Stimulated activated CD8-positive, alpha-beta memory T cell treated with anti-CD3 and anti-CD28 coated beads, Interleukin-15, amount 100 ng/mL, for 48 hours (primary cell): ENCODE measurements at places on chromosomes 12 and 14.

DNA sequence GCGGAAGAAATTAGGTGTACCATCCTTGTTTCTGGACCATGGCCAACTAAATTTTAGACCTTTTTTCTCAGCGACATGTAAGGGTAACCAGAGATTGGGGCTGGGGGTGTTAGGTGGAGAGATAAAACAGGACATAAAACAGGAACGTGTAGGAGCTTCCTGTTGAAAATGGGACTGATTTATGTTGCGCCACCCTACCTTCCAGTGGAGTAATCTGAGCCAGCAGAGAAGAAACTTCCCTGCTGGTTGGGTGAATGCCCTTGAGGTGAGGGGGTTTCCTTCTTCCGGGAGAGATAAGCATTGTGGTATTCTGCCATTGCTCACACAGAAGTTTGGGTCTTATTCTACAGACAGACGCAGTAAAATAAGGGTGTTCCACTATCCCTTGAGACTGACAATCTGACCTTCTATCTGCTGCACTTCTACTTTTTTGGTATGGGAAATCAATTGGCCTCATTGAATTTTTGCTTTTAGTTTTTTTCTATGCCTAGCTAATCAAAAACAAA lies 417.6 kb downstream of the PCNX1 start:
- peak; percentile 40 for DNase-seq

DNA sequence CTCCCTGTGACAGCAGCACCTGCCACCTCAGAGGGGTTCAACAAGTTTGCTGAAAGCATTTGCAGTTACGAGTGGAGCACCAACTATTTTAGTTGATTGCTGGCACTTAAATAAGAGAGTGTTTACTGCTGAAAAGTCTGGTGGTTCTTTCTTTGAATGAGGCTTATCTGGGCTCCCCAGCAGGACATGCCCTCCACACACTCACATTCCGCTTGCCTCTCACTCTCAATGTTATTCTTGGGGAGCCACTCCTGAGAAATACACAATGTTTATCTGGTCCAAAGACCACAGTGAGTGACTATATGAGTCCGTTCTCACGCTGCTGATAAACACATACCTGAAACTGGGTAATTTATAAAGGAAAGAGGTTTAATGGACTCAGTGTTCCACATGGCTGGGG lies 31.9 kb downstream of the NT5DC3 start:
- no peak for DNase-seq

GRCh38 chr12:59429766-59430165 lies 166.1 kb upstream of the SLC16A7 start:
- no peak for DNase-seq

- no peak for DNase-seq
Observed at GRCh38 chr12:102504871-102505270, 24.5 kb upstream of the IGF1 start.

DNA sequence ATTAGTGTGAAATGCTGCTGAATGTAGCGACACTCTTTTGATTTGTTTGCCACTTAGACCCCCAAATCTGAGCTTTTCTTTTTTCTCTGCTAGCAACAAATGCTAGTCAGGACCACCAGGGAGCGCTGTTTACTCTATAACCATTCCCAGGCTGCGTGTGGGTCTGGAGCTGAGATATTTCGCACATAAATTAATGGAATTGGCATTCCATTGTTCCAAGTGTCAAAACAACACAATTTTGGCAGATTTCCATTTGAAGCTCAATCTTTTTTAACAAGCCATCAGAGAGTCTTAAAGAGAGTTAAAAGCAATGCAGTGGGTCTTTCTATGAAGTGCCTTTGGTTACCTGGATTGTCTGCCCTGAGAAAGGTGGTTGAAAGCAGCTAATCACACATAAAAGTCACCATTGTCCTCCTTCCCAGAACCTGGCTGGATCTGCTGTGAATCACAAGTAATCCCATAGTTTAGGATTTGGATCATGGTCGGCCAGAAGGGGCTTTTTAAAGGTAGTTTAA lies 7.4 kb upstream of the TMEM132C start:
- no peak for DNase-seq

- DNase-seq = no peak
Observed at GRCh38 chr14:100523843-100524169, 63.4 kb downstream of the BEGAIN start.

- DNase-seq = no peak
Observed at GRCh38 chr12:26692407-26692806, 140.6 kb downstream of the ITPR2 start.

DNA sequence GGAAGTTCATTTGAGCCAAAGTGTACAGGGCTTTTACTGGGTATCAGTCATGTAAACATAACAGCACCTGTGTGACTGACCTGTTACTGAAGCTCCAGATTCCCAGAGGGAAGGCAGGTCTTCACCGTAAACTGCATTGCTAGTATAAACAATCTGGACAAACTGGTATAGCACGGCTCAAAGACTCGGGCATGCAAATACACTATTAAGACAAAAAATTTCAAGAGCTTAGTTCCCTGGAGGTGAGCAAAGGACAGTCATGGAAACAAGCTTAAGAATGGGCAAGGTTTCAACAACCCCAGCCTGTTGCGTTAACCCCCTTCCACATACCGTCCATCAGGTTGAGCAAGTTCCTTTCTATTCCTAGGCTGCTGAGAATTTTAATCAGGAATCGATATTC lies 9.4 kb downstream of the PARP11 start:
- no peak for DNase-seq

DNA sequence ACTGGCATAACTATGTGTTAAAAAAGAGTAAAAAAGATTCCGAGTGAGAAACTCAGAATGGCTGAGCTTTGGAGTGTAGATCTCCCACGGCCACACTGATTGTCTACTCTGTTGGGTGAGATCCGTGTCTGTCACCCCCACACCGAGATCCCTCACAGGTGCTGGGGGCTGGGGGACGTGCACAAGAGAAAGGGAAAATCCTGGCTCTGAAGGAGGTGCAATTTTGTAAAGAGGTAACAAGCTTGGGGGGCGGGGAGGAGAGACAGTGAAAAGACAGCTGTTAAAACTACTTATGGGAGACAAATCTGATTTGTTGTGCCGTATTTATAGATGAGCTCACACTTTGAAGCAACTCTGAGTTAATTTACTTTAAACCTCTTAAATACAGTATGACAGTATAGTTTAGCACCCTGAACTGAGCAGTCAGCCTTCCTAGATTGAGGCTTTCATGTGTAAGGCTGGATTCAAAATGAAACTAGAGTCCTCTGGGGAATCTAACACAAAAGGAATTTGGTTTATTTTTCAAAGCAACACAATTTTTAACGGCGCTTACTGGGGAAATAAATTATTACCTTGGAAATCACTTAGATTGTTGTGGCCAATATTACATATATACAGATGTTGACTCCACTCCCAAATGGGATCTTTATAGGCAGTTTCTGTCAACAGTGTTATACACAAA lies 167.4 kb upstream of the RGS6 start:
- DNase-seq = no peak

DNA sequence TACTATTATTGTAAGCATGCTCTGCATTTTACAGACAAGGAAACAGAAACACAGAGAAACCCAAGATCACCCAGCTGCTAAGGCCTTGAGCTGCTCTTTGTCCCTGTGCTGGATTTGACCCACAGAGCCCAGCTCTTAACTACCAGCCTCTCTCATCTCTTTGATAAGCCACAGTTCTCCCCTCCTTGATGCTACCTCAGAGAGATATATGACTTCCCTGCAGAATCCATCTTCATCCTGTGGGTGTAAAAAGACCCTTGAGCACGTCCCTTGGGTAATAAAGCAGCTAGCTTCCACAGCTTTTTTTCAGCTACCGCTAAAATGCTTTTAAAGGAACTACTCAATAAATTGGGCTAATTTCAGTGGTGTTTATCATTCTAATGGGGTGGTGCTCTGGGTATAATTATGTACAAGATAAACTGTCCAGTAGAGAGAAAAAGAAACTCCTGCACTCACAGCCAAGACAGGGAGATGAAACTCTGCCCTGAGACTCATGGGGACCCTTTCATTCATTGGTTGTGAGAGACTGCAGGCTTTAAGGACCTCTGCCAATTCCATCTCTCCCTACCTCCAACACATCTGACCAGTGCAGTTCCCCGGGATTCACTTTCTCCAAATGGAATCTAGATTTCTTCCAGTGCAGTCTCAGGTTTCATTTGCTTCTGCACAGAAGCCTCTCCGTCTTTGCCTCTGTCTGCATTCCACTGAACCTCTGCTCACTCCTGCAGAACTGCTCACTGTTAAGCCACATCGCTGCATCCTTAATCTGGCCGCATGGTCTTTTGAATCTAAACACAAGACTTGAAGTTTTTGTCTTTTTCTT lies 24.7 kb upstream of the NTF3 start:
- DNase-seq = no peak

DNA sequence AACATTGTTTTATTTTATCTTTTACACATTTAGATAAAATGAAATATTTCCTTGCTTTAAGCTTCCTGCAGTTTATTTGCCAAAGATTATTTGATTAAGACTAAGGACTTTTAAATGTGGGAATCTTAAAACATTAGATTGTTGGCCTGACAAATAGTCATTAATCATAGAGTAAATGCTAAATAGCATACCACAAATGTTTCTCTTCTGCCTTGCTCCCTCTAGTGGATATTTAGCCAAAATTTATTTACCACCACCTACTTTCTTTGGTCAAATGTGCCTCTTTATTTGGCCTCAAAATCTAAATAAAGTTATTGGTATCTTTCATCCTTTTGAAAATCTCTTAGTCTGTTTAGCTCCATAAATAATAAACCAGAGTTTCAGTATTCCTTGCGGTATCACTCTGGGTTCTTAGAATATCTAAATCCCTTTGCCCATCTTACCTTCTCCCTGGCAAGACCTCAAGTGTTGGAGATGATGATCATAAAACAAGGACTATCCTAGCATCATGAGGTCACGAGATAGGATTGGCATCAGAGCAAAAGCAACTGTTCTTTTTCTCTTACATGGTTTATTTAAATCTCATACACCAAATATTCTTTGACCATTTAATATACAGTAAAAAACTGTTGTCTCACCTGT lies 150.6 kb upstream of the AEBP2 start:
- no peak for DNase-seq

- no peak for DNase-seq
Observed at GRCh38 chr14:97572583-97573458, 775.6 kb downstream of the VRK1 start.

DNA sequence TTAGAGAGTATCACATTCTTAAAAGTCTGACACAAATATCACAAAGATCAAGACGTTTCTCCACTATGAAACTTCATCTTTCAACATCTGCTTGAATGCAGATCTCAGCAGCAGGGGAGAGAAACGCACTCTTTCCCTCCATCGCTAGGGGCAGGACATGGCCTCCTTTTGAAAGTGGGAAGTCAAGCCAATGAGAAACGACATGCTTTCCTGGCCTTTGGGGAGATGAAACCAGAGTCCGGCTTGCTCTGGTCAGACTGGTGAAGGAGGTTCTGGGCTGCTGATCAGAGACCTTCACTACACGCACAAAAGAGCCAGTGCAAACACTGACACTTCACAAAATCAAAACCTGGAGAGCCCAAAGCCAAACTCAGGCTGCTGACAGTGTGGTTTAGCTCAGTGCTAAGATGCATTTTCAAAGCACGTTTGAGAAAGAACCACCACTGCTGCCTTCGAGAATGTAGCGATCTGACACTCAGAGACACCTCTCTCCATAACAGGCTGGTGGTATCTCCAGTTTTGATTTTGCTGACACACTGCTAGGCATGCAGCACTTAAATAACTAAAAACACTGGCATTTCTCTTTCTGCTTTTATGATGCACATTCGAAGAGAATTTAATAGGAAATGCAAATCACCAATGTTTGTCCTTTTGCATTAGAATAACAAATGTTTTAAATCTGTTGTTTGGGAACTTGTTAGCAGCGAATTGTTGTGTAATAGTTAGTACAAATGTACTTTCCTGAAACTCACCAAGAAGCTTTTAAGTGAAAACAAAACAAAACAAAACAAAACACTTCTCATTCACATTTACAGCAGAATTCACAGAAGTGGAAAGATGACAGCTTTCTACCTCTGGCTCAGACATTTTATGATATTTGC lies 93.9 kb upstream of the OVCH1 start:
- no peak for DNase-seq

DNA sequence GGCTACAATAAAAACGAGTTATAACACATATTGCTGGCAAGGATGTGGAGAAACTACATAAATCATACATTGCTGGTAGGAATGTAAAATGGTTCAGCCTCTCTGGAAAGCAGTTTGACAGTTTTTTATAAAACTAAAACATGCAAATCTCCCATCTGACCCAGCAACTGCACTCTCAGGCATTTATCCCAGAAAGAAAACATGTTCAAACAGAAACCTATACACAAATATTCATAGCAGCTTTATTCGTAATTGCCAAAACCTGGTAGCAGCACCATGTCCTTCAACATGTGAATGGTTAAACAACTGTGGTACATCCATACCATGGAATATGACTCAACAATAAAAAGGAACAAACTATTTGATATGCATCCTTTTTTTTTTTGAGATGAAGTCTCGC lies 10.1 kb upstream of the TMCC3 start:
- DNase-seq = no peak

DNA sequence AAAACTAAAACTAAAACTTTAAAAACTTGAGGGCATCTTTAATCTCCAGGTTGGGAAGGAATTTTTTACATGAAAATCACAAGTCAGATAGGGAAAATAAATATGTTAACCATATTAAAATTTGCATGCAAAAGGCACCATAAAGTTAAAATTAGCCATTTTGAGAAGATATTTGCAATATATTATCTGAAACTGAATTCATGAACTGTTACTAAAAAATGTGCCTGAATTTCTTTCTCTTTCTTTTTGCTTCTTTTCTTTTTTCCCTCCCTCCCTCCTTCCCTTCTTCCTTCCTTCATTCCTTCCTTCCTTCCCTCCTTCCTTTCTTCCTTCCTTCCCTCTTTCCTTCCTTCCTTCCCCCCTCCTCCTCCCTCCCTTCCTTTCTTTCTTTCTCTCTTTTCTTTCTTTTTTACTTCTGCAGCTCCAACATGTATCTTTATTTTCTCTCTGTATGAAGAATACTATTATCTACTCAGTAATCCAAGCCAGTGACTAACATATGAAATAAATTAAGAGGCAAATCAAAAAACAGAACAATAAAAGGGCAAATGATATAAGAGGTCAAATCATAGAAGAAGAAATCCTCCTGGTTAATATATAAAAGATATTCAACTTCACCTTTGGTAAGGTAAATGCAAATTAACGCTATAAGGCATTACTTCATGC lies 146.0 kb downstream of the BRMS1L start:
- DNase-seq = no peak

- DNase-seq = no peak
Observed at GRCh38 chr12:53482626-53483168, 16.6 kb downstream of the MAP3K12 start.

GRCh38 chr12:19550626-19551025 lies 111.3 kb downstream of the AEBP2 start:
- DNase-seq = no peak
